ENCODE measurements at places on chromosomes 7 and 10.

GRCh38 chr7:67512481-67512880 is 515.8 kb downstream of the TYW1 start:
- no peak for DNase-seq

- no peak for DNase-seq
These were observed 188.2 kb downstream of the KIF20B start for GRCh38 chr10:89889606-89890005.

GRCh38 chr7:94912085-94912484 is 4.7 kb downstream of the PPP1R9A start:
- no peak for DNase-seq

DNA sequence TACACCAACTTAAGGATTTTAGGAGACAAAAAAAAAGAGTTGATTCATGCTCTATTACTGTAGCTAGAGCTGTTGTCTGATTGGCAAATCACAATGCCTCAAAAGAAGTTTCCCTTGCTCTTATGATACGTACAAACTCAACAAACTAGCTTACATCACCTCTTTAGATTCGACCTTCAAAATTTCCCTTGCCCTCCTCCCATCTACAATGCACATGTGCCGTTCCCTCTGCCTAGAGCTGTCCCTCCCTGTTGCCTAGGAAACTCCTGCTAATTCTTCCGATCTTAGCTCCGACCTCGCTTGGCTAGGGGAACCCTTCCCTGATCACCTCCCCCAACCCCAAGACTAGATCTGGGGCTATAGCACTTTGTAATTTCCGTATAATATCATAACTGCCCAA is 55.4 kb downstream of the MAP3K8 start:
- no peak for DNase-seq

DNA sequence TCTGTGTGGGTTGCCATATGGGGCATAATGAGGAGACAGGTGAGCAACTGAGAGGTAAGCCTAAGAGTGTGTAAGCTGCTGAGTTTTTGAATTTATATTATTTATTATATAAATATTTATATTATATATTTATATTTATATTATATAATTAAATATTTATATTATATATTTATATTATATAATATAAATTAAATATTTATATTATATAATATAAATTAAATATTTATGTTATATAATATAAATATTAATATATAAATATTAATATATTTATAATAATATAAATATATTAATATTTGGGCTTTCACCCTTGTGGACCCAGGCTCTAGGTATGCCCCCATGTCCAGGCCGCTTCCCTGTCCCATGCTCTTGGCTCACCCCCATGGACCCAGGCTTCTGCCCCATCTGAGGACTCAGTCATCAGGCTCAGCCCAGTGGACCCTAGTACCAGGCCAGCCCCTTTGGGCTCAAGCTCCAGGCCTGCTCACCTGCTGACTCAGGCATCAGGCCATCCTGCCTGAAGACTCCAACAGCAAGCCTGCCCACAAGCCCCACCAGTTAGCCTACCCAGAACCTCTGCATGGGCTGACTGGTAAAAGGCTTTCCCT is 755.4 kb downstream of the SUGCT start:
- DNase-seq, result no peak

- no peak for DNase-seq
These were observed 61.8 kb upstream of the MET start for GRCh38 chr7:116610210-116610609.
